Activated CD4-positive, alpha-beta T cell treated with anti-CD3 and anti-CD28 coated beads, Interleukin-2, amount 50 U/mL, for 1 hour (primary cell): ENCODE measurements at places on chromosomes 4 and X.

- no peak for DNase-seq
Measured at GRCh38 chr4:83536362-83537272, 709 bp downstream of the GPAT3 start.

DNA sequence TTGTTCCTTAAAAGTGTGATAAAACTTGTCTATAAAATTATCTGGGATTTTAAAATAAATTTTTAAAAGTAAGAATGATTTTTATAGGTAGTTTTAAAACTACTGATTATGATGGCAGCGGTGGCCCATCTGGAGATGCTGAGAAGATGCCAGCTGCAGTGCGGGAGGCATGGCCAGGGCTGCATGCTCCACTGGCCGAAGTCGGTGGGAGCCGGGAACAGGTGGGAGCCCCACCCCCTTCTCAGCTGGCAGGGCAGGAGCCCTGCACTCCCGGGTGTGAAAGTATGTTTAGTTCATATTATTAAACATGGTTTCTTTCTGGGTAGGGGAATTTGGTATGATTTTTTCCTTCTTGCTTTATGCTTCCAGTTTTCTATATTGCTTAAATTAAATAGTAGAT lies 63.8 kb downstream of the CORIN start:
- DNase-seq, result no peak

- DNase-seq, result peak; percentile 60
Measured at GRCh38 chrX:54182194-54182863, 725 bp downstream of the FAM120C start.

GRCh38 chrX:120672841-120673530 lies 43.1 kb upstream of the C1GALT1C1 start:
- DNase-seq, result no peak

GRCh38 chr4:156242390-156242789 lies 288.7 kb upstream of the CTSO start:
- DNase-seq, result no peak

- DNase-seq, result no peak
Measured at GRCh38 chr4:186604124-186604807, 48.9 kb upstream of the MTNR1A start.
